ENCODE measurements at places on chromosomes 2 and 18.

GRCh38 chr2:143955401-143956065 is 564.4 kb downstream of the ZEB2 start:
- no peak for DNase-seq
- no peaks in the 10 kb centered on the region for H3K36me3 ChIP-seq
- no peaks in the 10 kb centered on the region for H3K4me1 ChIP-seq
- no peak overlapping the region for H3K27ac ChIP-seq
- H3K4me3 ChIP-seq = no peak overlapping the region

- H3K27me3 ChIP-seq = no peaks in the 10 kb centered on the region
- H3K27ac ChIP-seq = no peak overlapping the region
- H3K36me3 ChIP-seq = peaks cover 43% of the 10 kb centered on the region
- peaks cover 4% of the 10 kb centered on the region for H3K4me1 ChIP-seq
Observed at GRCh38 chr18:12326711-12327460, 18.8 kb downstream of the TUBB6 start.

DNA sequence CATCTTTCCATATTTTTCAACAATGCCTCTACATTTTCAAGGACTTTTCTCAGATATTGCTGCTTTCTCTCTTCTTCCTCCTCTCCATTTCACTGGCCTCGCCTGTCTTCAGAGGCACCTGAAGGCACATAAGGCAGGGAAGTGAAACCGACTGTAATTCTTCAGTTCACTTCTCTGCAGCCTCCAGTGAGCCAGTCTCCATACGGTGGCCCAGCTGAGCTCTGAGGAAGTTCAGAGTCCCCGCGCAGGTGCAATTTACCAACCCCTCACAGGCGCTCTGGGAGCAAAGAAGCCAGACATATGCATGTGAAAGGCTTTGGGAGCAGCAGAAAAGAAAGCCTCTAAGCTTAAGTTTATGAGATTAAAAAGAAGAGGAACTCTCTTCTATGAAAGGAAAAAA is 12.4 kb downstream of the KLHL14 start:
- no peak for DNase-seq
- no peak overlapping the region for H3K27ac ChIP-seq

DNA sequence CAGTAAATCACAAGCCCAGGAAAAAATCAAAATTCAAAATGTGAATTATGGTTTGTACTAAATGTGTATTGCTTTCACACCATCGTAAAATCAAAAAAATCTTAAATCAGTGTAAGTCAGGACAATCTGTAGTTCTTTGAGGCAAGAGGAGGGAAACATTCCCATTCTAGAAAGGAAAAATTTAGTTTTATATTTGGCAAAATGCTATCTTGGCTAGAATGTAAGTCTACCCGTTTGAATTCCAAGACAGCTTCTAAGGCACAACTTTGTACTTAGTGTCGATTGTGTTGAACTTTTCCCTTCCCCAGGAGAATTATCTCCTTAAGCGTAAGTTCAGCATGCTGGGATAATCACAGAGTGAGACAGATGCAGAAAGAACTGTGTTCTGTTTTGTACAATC is 638.2 kb upstream of the LRRTM1 start:
- no peaks in the 10 kb centered on the region for H3K4me1 ChIP-seq
- no peak overlapping the region for H3K27ac ChIP-seq
- H3K27me3 ChIP-seq = no peaks in the 10 kb centered on the region
- no peak overlapping the region for H3K4me3 ChIP-seq
- H3K36me3 ChIP-seq = no peaks in the 10 kb centered on the region
- DNase-seq = no peak
